ENCODE measurements at places on chromosomes 5 and 9. TPM values are rescaled to one million over a fixed set of nuclear protein-coding genes. Genes with fewer than 3 reads are reported as not detected.

The PAEP gene
- not detected for total RNA-seq

The FOXD4L4 gene
- not detected for total RNA-seq

The DPYSL3 gene
- total RNA-seq = 4.0 TPM

The MAST4 gene
- total RNA-seq = 23.1 TPM

The ANKRD34B gene
- total RNA-seq = 0.96 TPM

The BASP1 gene
- 116 TPM for total RNA-seq

The RNF183 gene
- total RNA-seq = 1.9 TPM

The NTRK2 gene
- not detected for total RNA-seq

The CDC25C gene
- total RNA-seq = not detected

The CCIN gene
- 1.4 TPM for total RNA-seq

The RABEPK gene
- 38.6 TPM for total RNA-seq

The FSTL4 gene
- total RNA-seq = not detected

The SLC36A3 gene
- not detected for total RNA-seq

The TMEFF1 gene
- 0.21 TPM for total RNA-seq

The GABRA1 gene
- not detected for total RNA-seq

The TLX3 gene
- 0.24 TPM for total RNA-seq

The GLRA1 gene
- total RNA-seq = not detected

The SOX30 gene
- total RNA-seq = not detected

The PCDHB3 gene
- total RNA-seq = 0.48 TPM

The CETN3 gene
- 4.3 TPM for total RNA-seq

The AMBP gene
- total RNA-seq = 0.24 TPM

The CAMK2A gene
- 0.24 TPM for total RNA-seq

The LCN15 gene
- total RNA-seq = not detected

The PCDHGB1 gene
- 0.24 TPM for total RNA-seq

The LRRC70 gene
- total RNA-seq = 1.5 TPM

The SREK1IP1 gene
- 18.8 TPM for total RNA-seq

The PALM2AKAP2 gene
- 8.2 TPM for total RNA-seq

The RAD1 gene
- total RNA-seq = 16.1 TPM

The ORM1 gene
- not detected for total RNA-seq

The IFNB1 gene
- not detected for total RNA-seq

The C9orf50 gene
- not detected for total RNA-seq

The PCDHB5 gene
- total RNA-seq = 0.64 TPM

The TSLP gene
- 0.85 TPM for total RNA-seq

The F2R gene
- 19.8 TPM for total RNA-seq

The SLC46A2 gene
- total RNA-seq = not detected

The AQP3 gene
- total RNA-seq = 18.3 TPM

The GABRA6 gene
- not detected for total RNA-seq

The EIF4EBP3 gene
- total RNA-seq = 0.85 TPM

The KCNV2 gene
- total RNA-seq = not detected

The SLC34A1 gene
- 0.43 TPM for total RNA-seq

The TYRP1 gene
- not detected for total RNA-seq

The RASGEF1C gene
- total RNA-seq = not detected

The GRXCR2 gene
- not detected for total RNA-seq

The ADGRD2 gene
- total RNA-seq = not detected

The ZNF483 gene
- total RNA-seq = 1.4 TPM

The CCL28 gene
- 2.6 TPM for total RNA-seq

The SLC6A18 gene
- not detected for total RNA-seq

The PPP3R2 gene
- not detected for total RNA-seq

The PCDHB6 gene
- not detected for total RNA-seq

Measured in tracheal epithelial cell (primary cell).